ENCODE measurements at places on chromosomes 4 and X. TPM values are rescaled to one million over a fixed set of nuclear protein-coding genes. Genes with fewer than 3 reads are reported as not detected.

NDNF gene
- total RNA-seq: 45.2 TPM

CLIC2 gene
- 8.2 TPM for total RNA-seq

ART3 gene
- 1.6 TPM for total RNA-seq

DNA sequence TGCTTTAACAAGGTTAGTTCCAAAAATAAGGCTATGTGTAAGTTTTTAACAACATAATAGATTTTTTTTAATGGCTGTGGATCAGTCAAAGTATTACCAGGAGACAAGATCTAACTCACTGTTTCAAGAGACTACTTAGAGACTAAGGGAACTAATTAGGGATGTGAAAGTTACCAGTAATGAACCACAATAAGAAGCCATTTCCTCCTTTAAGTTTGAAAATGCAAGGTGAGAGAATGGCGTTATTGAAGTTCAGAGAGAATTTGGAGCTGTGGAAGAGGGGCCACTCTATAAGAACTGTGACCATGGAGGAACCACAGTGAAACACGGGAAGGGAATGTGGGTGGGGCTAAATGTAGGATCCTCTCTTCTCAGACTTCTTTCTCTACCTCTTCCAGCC lies 624.2 kb downstream of the GLUD2 start:
- no peak for DNase-seq

GPR101 gene
- total RNA-seq: not detected

CAMK2D gene
- total RNA-seq: 61.0 TPM

DNA sequence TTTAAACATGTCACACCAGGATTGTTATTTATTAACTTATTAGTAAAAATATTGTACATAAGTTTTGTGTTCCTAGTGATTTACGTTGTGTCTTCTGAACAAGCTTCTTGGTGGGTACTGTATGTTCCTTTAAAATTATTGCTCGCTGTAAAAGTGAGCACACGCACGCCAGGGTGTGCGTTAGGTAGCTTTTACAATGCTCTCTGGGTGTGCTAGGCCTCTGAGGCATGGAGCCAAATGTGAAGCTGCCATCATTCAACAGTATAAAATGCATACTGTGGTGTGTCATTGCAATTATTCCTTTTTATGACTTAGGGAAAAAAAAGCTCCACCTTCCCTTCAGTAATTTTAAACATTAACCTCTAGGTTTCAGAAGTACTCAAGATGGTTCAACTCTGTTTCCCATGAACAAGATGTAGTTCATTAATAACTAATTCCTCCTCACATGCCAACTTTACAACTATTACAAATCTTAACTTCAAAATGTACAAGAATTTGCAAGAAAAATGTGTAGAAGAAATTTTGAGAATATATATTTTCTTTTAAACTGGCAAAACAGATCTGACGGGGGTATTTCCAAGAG lies 42.4 kb downstream of the ATOH1 start:
- no peak for DNase-seq

GRCh38 chrX:11261260-11261659 lies 32.0 kb upstream of the AMELX start:
- no peak for DNase-seq

IL2 gene
- 3.4 TPM for total RNA-seq

GRCh38 chr4:186653969-186654368 lies 69.7 kb downstream of the FAT1 start:
- DNase-seq: no peak

SYN1 gene
- total RNA-seq: 0.55 TPM

GRCh38 chr4:179750374-179750773 lies 2308.1 kb upstream of the AGA start:
- no peak for DNase-seq

DNA sequence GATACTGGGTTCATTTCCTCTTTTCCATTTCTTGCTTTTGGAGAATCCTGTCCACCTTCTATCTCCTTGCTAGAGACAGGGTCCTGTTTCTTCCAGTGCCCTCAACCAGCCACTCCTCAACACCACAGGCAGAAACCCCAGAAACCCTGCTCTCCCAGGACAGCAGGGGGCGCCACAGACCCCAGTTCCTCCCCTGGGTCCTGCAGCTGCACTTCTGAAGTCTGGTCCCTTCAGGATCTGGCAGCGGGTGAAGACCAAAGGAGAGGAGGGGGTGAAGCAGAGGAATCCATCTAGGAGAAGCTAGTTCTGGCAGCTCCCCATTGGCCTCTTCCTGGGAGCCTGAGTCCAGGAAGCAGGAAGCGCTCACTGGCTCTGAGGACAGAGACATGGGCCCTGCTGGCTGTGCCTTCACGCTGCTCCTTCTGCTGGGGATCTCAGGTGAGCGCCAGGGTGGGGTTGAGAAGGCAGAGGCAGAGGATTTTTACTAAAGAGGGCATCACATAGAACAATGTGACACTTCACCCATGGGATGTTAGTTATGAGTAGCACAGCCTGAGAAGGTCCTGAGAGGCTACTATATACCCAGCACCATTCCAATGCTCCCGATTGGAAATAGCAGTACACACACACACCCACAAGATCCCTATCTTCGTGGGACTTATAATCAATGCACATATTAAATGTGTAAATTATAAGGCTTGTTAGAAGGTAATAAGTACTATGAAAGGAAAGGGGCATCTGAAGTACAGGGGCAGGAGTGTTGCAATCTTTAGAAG lies at the start of gene PRSS48:
PRSS48 (plus strand) TSS at position 375 of the 776 bp plus-strand sequence; CDS start at position 387, 12 bp downstream.
- DNase-seq: peak; percentile 57

HS3ST1 gene
- total RNA-seq: 41.1 TPM

DNA sequence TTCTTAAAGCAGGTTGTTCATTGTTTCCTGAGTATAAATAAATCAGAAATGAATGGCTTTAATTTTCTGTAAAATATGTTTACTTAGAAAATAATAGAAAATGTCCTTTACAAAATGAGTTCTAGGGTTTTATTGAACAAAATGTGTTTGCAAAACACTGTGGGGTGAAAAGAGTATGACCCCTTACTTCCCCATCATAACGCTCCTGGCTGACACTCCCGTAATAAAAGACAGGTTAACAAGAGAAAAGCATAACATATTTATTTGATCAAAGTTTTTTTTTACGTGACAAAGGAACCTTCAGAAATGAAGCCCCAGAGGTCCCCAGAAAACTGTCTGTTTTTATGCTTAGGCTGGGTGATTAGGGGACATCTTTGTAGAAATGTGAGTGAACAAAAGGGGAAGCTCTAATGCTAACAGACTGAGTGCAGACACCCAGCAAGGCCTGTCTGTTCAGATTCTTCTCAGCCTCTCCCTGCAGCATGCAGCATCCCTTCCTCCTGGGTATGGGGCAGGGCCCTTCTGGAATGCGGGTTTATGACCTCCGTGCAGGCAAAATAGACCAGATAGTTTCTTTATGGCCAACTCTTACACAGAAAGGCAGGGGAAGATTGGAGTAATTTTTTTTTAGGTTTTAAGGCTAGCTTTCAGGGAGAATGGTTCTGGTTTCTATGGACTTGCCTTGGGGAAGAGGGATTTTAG lies 26.1 kb downstream of the ZFP42 start:
- DNase-seq: no peak

GRCh38 chr4:89119166-89119565 lies 7.8 kb downstream of the TIGD2 start:
- no peak for DNase-seq

SMR3B gene
- total RNA-seq: not detected

MAGEC1 gene
- total RNA-seq: not detected

GRCh38 chrX:24153178-24153795 lies 3.8 kb downstream of the ZFX start:
- DNase-seq: no peak

GRCh38 chr4:149465955-149466354 lies 349.7 kb downstream of the IQCM start:
- DNase-seq: no peak

All from mucosa of gallbladder (tissue), 1 donor.